Activated CD4-positive, CD25-positive, alpha-beta regulatory T cell treated with anti-CD3 and anti-CD28 coated beads, Interleukin-2, amount 50 U/mL, for 16 hours (primary cell): ENCODE measurements at places on chromosomes 1 and 21.

GRCh38 chr1:219668446-219668845 lies 55.5 kb upstream of the ZC3H11B start:
- DNase-seq = no peak

GRCh38 chr1:18229625-18230024 lies 122.0 kb downstream of the IGSF21 start:
- DNase-seq = no peak

GRCh38 chr1:200038325-200038980 lies 10.9 kb downstream of the NR5A2 start:
- no peak for DNase-seq

DNA sequence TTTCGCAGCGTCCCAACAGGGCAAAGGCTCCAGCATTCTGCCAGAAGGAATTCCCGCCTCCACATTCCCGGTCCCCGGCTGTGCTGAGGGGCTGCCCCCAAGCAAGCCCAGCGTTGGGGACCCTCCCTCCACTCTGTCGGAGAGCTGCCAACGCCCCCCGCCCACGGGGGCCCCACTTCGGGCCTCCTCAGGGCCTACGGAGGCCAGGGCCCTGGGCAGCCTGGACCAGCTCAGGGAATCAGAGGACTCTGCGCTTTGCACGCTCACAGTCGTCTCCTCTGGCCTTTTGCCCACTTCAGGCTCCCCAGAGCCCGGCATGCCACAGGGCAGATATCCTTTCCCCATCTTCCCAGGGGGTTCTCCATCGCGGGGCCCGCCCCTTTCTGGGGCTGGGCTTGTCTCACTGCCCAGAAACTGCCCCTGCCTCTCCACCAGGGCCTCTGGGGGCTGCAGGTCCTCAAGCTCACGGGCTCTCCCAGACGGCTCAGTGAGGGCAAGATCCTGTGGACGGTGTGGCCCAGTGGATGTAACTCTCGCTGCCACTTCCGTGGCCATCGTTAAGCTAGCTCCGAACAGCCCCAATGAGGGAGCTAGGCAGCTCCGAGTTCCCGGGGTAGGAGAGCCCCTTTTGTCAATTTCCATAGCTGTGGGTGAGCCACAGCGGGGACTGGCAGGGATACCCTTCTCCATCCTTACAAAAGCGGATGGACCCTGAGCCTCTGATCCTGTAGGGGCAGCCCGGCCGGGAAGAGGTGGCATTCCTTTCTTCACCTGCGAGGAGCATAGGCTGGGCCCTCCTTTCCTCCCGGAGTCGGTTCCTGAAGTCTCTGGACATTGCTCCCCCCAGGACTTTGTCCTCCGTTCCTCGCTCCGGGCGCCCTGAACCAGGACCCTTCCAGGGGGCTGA lies 2.8 kb downstream of the ITPKB start:
- DNase-seq = no peak

DNA sequence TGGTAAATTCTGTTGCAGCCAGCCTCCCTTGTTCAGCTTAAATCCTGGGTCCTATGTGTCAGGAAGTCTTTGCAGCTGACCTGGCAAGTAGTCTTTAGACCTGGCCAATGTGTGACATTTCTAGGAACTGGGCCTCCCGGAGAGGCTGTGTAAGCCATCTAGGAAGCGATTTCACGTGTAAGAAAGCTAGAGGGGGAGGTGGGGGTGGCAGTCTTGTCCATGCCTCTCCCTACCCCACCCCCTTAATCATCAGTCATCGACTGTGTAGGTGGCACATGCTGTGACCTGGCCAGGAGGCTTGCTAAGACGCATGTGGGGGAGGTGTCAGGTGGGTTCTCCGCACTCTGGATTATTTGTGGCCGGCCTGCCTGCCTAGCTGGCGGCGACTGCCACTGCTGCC lies 8.4 kb downstream of the C1orf226 start:
- DNase-seq = no peak

- no peak for DNase-seq
Measured at GRCh38 chr1:61569303-61569621, 155.7 kb downstream of the TM2D1 start.
